ENCODE measurements at places on chromosomes 13 and 19.

GRCh38 chr19:12287958-12288500 lies 6.7 kb downstream of the ZNF44 start:
- DNase-seq, result no peak

- DNase-seq, result no peak
Measured at GRCh38 chr13:101397742-101398141, 18.6 kb downstream of the NALCN start.

- no peak for DNase-seq
Measured at GRCh38 chr19:5091018-5091683, 122.2 kb downstream of the KDM4B start.

DNA sequence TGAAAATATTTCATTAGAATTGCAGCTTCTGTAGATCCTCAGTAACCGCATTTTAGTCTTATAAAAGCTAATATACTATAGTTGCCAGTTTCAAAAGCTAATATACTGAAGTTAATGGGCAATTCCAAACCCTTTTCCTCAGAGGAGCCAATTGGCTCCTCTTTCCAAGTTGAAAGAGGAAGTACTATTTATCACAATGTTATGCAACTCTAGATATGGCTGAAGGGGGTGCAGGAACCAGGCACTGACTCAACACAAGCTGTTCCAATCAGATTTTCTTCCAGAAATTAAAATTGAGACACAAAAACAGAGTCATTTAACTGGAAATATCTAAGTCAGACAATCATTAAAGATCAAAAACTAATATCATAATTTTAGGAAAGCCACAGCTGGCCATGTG lies 258.9 kb downstream of the PCDH20 start:
- no peak for DNase-seq

DNA sequence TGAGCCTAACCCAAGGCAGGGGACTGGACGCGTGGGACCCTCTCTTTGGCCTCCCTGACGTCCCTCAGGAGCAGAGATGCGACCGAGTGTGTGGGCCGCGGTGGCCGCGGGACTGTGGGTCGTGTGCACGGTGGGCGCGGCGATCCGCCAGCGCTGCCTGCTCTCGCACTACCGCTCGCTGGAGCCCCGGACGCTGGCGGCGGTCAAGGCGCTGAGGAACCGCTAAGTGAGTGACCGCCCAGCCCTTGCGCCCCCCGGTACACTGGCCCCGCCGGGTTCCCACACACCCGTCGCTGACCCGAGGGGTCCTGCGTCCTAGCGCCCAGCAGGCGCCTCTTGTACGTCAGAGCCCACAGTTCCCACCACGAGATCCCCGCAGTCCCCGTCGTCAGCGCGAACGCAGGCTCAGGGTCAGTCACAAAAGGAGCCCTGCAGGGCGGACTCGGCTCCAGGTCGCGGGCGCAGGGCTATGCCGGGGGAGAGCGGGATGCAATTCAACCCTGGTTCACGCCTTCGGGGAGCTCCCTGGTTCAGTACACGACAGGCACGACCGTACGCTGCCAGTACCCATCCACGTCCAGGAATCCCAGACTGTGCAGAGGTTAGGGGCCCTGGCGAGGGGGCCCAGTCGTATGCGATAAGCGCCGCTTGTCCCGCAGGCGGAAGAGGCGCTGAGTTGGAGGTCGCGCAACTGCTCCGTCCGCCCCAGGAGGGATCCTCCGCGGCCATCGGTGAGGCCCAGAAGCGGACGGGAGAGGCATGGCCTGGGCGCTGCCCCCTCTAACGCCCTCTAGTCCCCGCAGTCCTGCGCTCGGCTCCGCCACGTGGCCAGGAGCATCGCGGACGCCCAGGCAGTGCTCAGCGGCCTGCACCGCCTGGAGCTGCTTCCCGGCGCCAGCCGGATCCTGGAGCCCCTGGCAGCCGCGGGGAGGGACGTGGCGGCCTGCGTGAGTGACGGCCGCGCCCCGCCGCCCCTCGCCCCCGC lies 3.6 kb upstream of the IFNL2 start:
- DNase-seq, result no peak

DNA sequence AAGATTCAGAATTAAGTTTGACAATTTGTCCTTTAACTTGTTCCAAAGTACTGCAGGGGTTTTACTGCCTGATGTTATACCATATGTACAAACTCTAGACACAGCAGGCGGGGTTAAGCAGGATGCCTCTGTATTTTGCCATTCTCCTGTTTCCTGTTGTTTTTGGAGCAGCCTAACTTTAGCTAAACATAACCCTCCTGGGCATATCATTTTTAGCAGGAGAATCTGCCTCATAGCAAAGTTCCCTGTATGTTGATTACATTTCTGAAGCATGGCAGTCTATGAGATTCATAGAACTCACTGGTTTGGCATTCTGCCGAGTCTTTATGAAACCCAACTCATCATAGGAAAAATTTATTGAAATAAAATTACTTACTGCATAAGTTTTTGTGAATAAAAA lies 5.2 kb downstream of the LHFPL6 start:
- DNase-seq, result no peak

GRCh38 chr19:28744014-28744413 lies 468.9 kb downstream of the UQCRFS1 start:
- DNase-seq, result no peak

GRCh38 chr13:113762538-113762937 lies 3.5 kb downstream of the TMEM255B start:
- no peak for DNase-seq

DNA sequence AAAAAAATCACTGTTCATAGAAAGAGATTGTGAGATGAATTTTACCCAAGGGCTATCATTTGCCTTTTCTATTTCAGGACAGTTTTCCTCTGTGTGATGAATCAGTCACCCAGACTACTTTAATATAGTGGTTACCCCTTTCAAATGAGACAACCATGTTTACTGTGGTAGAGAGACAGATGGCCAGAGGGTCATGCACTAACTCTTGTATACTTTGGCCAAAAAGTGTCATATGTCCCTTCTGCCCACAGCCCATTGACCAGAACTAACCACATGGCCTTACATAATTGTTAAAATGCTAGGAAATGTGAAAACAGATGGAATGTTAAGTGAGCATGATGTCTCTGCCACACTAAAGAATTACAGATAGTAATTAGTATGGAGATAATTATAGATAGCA lies 498.7 kb downstream of the DACH1 start:
- DNase-seq, result no peak

DNA sequence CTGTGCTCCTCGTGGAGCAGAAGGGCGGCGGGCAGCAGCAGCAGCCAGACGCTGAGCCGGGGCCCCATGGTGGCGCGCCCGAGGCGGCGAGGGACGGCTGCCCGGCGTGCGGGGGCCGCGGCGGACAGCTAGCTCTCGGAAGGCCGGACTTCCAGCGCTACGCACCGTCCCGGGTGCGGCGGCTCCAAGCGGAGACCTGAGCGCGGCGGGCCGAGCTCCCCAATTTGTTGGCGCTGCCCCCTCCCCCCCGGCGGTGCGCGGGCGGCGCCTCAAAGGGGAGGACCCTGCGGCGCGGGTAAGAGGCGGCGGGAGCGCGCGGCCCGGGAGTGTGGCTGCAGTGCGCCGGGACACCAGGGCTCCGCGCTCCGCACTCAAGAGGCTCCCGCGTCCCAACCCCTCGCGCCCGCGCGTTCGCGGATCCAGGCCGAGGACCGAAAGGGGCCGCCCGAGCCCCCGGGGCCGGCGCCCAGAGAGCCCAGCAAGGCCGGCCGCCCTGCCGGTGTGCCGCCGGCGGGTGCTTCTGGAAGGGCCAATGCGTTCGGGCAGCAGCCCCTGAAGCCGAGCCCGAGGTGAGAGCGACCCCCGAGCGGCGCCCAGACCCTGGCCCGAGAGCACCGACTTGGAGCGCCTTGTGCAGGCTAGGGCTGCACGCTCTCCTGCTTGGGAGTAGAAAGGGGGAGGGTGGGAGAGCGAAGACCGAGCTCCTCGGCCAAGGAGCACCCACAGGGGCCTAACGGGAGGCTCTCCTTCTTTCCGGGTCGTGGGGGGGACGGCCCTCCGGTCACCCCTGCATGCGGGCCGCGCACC lies at the start of the genes COL4A1 and COL4A2:
Gene COL4A1 (minus strand): TSS at position 198 of the 807 bp plus-strand sequence. CDS start 130 bp downstream, at position 68.
Gene COL4A2 (plus strand): TSS at position 325 of the 807 bp plus-strand sequence. CDS start 620 bp downstream, outside the sequence.
- no peak for DNase-seq

DNA sequence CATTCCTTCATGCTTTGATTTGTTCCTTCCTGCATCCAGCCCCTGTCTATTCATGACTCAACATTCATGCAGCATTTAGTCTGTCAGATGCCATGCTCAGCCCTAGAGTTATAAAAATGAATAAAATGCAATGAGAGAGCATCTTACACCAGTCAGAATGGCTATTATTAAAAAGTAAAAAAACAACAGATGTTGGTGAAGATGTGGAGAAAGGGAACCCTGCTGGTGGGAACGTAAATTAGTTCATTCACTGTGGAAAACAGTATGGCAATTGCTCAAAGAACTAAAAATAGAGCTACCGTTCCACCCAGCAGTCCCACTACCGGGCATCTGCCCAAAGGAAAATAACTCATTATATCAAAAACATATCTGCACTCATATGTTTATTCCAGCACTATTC lies 70.0 kb upstream of the GTF3A start:
- no peak for DNase-seq

DNA sequence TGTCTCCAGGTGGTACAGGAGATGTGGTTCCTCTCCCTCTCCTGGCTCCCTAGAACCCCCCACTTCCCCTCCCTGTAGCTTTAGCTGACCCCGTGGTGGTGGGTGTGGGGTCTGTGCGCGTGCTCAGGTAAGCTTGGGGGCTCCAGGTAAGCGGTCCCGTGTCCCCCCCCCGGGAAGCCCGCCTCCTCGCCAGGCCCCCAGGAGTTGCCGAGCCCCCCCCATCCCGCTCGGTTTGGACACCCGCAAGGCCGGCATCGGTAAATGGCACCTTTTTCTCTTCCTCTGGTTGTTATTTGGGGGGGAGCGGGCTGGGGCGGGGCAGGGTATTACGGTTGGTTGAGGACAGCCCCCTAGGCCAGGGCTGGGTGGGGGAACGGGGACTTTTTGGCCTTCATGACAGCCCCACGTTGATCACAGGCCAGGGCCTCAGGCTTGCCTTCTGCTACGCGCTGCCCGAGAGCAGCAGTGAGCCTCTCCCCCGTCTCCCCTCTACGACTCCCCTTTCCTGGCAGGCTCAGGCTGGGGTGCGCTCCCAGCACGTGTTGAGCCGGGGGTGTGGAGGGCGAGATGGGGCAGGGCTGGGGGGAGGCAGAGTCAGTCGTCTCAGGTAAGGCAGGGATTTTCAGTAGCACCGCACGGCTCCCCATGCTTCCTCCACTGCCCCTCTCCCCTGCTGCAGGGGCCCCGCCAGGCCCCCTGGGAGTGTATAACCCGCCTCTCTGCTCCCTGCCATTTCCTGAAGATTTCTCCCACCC lies 10.7 kb upstream of the LIN7B start:
- DNase-seq, result no peak

- DNase-seq, result no peak
Measured at GRCh38 chr13:49304763-49305700, 57.3 kb downstream of the CDADC1 start.

- DNase-seq, result no peak
Measured at GRCh38 chr13:72453161-72453560, 274.3 kb downstream of the MZT1 start.

DNA sequence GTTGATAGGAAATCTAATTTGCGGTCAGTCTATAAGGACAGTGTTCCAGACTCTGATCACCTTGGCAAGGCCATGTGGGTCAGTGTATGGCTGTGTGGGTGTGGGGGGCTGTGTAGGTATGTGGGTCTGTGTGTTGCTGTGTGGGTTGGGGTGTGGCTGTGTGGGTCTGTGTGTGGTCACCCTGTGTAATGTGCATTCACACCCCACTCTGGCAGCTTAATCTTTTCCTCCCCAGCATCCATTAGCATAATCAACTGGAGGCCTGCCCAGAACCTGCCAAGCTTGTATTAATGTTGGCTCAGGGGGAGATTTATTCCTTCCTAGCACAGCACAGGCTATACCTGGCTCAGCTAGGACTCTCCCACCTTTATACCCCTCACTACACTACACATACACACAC lies 203.2 kb downstream of the TUBA3C start:
- DNase-seq, result no peak

DNA sequence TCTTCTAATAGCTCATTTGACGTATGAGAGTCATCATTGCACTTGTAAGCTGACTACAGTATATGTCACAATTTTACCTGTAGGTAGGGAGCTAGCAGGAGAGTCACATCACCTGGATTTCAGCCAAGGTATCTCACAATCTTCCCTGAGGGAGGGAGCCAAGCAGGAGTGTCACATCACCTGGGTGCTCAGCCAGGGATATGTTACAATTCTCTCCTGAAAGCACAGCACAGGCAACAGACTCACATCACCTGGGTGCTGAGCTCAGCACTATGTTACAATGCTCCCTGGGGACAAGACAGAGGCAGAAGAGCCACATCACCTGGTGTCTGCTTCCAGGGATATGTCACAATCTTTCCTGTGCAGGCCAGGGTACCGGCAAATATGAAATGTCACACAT lies 51.5 kb upstream of the ZNF730 start:
- DNase-seq, result no peak

GRCh38 chr13:75139291-75139690 lies 342.7 kb downstream of the TBC1D4 start:
- DNase-seq, result no peak

DNA sequence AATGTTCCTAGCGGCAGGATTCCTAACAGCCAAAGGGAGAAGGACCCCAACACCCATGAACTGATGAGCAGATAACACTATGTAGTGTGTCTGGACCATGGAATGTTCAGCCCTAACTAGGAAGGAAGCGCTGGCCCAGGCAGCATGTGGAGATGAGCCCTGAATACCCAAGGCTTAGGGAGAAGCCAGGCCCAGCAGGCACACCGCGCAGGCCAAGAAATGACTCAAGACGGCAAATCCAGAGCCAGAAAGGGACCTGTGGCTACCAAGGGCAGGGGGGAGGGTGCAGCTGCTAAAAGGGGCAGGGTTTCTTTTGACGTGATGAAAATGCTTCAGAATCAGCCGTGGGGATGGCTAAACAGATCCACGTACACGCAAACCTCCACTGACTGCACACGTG lies 20.7 kb upstream of the TINCR start:
- DNase-seq, result no peak

- peak; percentile 87 for DNase-seq
Measured at GRCh38 chr19:47247308-47247990, 8.9 kb upstream of the CCDC9 start.

DNA sequence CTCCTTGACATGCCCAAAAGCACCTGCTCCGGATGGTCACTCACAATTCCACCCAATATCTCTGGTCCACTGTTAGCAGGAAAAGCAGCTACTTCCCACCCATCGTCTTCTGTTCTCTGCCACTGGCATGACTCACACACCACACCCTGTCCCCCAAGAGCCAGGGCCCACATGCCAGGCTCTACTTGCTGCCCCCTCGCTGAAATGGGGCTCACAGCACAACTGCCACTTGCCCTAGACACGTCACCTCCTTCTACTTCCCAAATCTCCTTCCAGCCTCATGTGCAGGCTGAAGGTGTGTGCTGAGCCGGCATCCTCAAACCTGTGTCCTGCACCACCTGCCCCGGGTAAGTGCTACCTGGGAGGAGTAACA lies 65.0 kb downstream of the TBC1D4 start:
- DNase-seq, result no peak
